ENCODE measurements at places on chromosomes 3 and 15.

GRCh38 chr3:107524326-107524840, 1.6 kb downstream of the BBX start:
- DNase-seq: peak; percentile 56

GRCh38 chr3:162171970-162172369, 675.4 kb downstream of the OTOL1 start:
- no peak for DNase-seq

DNA sequence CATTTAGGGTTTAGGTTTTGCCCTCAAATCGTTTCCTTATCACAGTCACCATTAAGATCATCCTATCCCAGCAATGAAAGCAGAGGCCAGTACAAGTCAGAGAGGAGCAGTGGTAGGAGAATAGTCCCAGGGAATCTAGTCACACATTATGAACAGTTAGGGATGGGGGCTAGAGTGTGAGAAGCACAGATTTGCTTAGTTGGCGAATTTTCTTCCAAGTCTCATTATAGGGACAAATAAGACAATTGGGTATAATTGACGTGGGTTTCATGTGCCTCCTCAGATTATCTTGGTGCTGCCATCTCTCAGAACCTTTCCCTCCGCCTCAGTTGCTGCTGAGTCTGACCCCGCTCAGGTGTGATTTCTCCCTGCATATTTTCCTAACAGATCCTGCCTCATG, 407.1 kb downstream of the SQOR start:
- DNase-seq: no peak

DNA sequence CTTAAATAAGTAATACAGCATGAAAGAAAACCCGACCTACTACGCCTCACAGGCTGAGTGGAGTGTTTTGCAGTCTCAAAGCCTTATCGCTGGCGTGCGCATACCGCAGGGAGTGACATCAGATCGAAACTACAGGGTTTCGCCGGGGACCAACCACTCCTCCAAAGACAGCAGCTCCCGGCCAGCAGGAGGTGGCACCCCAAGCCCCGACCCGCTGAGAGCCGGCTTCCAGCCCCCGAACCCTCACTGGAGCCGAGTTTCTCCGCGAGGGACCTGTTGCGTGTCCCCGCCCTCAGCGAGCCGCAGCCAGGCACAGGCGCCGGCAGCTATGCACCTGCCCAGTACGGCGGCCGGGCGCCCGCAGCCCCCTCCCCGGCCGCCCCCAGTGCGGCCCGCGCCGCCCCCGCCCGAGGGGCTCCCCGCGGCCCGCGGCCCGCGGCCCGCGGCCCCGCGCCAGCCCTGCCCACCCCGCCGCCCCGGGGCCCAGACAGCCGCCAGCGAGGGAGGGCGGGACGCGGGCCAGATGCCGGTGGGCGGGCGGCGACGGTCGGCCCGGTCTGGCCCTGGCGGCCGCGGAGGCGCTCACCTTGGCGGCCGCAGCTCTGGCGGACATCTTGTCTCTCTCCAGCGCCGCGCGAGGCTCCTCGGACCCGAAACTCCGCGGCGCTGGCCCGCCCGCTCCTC, 710 bp downstream of the TJP1 start:
- peak; percentile 54 for DNase-seq

- no peak for DNase-seq
These were observed 242.3 kb downstream of the TLE3 start for GRCh38 chr15:69855258-69856000.

DNA sequence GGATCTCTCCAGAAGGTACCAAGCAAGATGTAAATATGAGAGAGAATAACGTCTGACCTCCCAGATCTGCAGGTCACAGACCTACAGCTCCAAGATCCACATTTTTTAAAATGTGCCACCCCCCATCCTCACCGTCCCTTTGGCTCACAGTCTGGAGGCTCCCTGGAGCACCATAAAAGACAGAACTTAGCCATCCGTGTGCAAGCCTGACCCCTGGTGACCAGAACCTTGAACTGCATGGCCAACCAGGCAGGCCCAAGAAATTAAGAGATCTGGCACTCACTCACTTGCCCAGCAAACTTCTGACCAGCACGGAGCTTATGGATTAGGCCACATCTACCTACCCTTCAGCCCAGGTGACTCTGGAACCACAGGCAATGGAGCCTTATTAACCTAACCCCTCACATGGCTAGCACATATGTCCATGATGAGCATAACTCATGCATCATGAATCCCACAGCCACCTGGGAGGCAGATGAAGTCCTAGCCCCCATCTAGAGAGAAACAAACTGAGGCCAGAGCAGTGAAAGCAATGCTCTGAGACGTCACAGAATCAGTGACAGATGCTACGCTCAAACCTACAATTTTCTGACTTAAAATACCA, 275.3 kb downstream of the UACA start:
- peak; percentile 76 for DNase-seq

DNA sequence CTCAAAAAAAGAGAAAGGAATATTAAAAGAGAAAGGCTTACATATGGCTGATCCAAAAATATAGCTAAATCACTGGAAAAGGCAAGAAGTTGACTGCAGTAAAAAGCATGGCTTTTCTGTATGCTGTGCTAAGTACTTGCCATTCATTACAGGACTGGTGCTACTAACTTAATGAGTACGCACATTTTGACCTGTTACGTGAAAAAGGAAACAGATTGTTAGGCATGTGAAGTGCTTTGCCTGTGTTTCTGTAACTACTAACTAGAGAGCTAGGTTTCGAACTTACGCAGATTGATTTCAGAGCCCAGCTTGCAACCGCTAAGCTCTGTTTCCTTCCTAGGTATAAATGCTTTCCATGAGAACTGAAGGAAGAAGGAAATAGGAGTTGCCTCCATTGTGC, 2.8 kb downstream of the TRNT1 start:
- no peak for DNase-seq

GRCh38 chr3:66592927-66593625, 92.3 kb upstream of the LRIG1 start:
- DNase-seq: no peak

GRCh38 chr3:110248666-110249065, 823.0 kb upstream of the NECTIN3 start:
- no peak for DNase-seq

- DNase-seq: no peak
These were observed 90.2 kb upstream of the ABHD17C start for GRCh38 chr15:80604583-80605575.

DNA sequence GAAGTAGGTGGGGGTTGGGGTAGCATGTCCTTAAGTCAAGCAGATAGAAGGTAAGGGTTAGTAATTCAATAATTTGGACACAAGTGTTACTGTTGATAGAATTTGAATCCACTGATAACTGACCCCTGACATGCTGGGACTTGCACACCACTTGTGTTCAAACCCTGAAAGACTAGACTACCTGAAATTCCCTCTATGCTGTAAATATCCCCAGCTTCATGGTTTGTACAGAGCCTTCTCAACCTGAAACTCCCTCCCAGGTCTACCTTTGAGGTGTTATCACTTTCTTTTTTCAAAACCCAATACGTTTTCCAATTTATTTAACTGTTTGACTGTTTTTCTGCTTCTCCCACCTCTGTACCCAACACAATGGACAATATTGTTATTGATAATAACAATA, 459.6 kb downstream of the NLGN1 start:
- no peak for DNase-seq

DNA sequence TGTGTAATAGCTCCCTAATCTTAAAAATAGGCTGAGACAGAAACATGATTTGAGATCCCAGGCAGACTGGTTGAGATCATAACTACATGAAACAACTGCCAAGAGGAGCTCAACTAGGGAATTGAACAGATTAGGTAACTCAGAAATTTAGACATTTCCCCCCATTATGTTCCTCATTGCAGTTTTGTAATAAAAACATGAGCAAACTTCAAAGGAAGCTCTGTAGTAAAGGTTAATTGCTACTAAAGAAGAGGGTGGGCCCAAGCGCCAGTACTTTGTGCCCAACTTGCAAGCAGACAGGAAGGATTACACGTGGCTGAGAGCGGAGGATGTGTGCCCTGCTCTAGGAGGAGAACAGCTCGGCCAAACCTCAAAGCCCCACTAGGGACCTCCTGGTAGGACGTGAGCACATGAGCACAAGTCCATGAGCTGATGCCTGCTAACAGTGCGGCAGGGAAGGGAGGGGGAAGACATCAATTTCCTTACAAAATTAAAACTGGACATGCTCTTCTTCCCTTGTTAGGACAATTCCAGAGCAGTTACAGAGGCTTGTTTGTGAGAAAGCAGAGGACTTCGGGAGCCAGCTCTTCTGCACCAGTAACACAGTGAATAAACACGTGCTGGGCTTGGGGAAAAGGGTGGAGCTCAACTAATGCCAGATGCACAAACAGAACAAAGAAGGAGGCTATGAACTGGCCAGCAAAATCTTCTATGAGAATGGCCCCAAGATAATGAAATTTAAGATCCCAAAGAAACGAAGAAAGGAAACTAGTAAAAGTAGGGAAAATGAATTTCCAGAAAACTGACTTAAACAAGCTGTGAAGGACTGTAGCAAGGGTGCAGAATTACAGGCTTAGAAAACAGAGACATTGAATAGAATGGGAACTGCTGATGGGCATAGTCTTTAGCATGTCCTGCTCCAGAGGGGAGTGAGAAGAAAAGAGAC, 275.5 kb downstream of the MECOM start:
- DNase-seq: no peak

DNA sequence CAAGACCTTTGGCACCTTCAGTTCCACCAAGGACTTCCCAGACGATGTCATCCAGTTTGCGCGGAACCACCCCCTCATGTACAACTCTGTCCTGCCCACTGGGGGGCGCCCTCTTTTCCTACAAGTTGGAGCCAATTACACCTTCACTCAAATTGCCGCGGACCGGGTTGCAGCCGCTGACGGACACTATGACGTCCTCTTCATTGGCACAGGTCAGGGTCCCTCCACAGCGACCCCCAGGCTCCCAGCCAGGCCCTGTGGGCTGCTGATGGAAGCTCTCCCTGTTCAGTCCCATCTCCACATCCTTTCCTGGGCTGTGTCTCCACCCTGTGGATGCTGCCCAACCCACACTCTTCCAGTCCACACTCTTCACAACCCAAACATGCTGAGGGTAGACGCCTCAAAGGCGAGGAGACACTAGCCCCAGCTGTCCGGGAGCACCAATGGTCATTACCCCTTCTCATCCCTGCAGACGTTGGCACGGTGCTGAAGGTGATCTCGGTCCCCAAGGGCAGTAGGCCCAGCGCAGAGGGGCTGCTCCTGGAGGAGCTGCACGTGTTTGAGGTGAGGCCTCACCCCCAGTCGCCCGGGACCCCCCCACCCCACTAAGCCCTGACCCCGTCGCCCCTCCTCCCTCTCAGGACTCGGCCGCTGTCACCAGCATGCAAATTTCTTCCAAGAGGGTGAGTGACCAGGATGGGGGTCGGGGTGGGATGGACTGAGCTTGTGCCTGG, 4.3 kb upstream of the LSMEM2 start:
- DNase-seq: peak; percentile 79

DNA sequence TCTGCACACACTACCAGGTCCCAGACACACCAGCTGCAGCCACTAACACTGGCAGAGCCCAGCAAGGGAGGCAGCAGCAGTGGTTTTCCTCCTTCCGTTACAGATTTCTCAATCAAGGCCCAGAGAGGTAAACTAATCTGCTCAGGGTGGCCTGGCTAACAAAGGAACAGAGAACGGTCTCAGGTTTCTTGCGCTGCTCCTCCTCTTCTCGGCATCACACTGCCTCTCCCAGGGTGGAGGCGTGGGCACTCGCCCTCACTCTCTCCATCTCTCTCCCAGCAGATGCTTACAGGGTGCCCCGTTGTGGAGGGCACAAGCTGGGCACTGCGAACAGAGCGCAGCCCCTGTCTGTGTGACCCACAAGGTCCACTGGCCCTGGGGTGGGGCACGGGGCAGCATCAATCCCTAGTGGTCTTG, 228.7 kb downstream of the VPS13C start:
- no peak for DNase-seq

GRCh38 chr15:84654689-84655453, 788 bp upstream of the WDR73 start:
- peak; percentile 93 for DNase-seq

DNA sequence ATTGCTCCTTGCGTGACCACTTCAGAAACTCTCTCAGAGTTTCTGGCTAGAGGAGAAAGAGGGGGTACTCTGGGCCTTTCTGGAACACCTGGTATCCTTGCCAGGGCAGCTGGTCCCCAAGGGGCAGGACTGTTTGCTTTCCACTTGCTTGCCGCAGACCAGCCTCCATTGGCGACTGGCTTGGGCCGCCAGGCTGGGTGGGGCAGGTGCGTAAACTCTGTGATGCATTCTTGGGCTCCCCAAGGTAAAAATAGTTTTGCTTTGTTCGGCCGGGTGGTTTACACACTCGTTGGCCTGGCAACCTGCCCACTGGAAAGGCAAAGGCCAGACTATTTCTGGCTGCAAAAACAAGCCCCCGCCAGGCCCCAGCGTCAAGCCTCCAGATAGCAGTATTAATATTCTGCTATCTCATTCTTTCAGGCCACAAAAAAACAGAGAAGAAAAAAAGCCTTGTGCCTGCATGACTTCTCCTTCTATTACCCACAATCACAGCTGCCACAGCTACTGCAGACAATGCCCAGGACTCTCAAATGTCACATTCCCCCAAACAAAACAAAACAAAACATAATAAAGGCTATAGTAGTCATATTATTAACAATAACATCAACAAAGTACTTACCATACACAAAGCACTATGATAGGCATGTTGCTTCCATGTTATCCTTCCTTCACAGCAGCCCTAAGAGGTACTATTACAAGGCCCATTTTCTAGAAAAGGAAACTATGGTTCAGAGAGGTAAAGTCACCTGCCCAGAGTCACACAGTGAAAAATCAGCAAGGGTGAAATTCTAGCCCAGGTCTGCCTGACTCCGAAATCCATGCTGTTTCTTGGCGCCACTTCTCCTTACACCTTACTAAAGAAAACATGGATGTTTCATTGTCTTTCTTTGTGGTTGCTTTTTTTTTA, 14.0 kb upstream of the SSUH2 start:
- peak; percentile 63 for DNase-seq

GRCh38 chr3:10646531-10647335, 141.3 kb upstream of the ATP2B2 start:
- DNase-seq: no peak

DNA sequence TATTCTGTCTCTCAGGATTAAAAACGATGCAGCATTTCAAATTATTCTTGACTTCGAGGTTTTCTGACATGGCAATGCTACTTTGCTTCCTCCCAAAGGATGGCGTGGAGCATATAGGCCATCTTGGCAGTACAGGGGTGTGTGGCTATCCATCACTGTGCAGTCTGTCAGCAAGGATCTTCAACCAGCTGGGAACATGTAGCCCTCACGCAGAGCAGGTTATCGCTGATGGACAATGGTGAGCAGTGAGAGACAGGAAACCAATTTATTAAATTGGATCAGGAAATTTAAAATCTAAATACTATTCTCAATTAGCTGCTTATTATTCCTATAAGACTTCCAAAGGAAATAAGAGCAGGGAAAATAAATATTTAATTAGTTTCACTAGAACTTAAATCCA, 615.3 kb downstream of the OTOL1 start:
- no peak for DNase-seq

- no peak for DNase-seq
These were observed 91.3 kb upstream of the ATP10A start for GRCh38 chr15:25954398-25954797.

GRCh38 chr3:71102111-71102983, 481.2 kb downstream of the FOXP1 start:
- DNase-seq: no peak

GRCh38 chr3:72343078-72343477, 505.2 kb downstream of the SHQ1 start:
- DNase-seq: no peak

GRCh38 chr15:25931851-25932250, 68.7 kb upstream of the ATP10A start:
- DNase-seq: no peak

GRCh38 chr3:189567766-189568420, 63.3 kb upstream of the TP63 start:
- no peak for DNase-seq

- DNase-seq: no peak
These were observed 84.5 kb upstream of the ATP11B start for GRCh38 chr3:182708810-182709209.

GRCh38 chr3:158158969-158159368, 49.1 kb downstream of the RSRC1 start:
- DNase-seq: no peak

Data from hematopoietic multipotent progenitor cell treated with erythropoietin and hydrocortisone succinate and interleukin-3 and kit ligand, for 8 days (in vitro differentiated cells).